ENCODE measurements at places on chromosomes 3 and 15.

- no peak for DNase-seq
Measured at GRCh38 chr3:74200952-74201351, 413.5 kb downstream of the CNTN3 start.

DNA sequence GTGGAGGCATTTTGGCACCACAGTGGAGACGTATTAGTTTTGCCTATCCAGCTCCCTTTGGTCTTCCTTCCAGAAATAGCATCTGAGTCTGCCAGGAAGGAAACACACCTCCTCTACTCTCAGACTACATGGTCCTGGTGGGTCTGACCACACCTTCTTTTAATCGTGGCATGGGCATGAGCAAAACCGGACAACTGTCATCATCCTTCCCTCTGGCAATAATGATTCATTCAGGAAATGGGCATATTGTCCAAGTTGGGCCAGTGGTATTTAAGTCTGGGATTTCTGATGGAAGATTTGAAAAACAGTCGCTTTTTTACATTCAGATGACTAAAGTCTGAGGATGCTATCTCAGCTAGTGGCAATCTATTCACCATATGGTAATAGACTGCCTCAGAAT, 601.0 kb upstream of the ADAMTS9 start:
- DNase-seq = no peak

- DNase-seq = no peak
Measured at GRCh38 chr3:156273111-156273694, 152.8 kb downstream of the KCNAB1 start.

DNA sequence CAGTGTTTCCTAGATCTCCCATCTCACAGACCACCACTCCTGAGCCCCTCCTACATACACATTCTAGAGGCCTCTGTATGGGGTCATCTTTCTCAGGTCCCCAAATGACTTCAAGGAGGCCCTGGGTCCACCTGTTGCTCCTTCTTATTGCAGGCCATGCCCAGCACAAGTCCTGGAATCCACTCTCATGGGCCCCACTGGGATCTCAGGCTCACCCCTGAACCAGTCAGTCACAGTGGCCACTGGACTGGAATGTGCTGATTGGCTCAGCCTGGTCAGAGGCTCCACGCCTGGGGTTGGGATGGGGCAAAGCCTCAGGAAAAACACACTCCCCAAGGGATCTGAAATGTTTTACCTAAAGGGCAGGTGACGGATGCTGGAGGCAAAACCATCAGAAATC, 55.7 kb downstream of the SPSB4 start:
- no peak for DNase-seq

DNA sequence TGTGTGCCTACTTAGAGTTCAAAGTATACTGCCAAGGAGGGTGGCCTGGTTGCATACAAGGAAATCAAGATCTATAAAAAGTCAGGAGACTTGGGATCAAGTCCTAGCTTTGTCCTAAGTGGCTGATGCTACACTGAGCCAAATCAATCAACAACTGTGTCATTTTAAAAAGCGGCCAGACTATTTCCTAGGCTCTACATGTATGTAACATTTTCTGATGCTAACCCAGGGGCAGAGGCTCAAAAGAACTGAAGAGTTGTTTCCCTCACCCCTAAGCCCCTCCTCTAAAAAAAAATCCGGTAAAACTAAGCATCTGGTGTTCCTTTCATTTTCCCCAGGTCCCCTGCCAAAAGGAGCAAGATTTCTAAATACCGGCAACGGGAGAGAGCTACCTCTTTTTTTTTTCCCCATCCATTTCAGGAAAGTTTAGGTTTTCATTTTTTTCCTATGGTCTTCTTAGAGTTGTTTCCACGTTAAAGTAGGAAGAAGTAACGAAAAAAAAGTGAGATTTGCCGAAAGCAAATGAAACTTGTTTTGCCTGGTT, 18.8 kb upstream of the CHD2 start:
- DNase-seq = no peak

- DNase-seq = no peak
Measured at GRCh38 chr3:41234823-41235721, 35.8 kb downstream of the CTNNB1 start.

GRCh38 chr3:112092496-112093179, 6.4 kb downstream of the C3orf52 start:
- DNase-seq = no peak

GRCh38 chr3:140467796-140468315, 210.0 kb upstream of the TRIM42 start:
- no peak for DNase-seq

- DNase-seq = peak; percentile 31
Measured at GRCh38 chr15:85485956-85486567, 105.7 kb downstream of the AKAP13 start.

DNA sequence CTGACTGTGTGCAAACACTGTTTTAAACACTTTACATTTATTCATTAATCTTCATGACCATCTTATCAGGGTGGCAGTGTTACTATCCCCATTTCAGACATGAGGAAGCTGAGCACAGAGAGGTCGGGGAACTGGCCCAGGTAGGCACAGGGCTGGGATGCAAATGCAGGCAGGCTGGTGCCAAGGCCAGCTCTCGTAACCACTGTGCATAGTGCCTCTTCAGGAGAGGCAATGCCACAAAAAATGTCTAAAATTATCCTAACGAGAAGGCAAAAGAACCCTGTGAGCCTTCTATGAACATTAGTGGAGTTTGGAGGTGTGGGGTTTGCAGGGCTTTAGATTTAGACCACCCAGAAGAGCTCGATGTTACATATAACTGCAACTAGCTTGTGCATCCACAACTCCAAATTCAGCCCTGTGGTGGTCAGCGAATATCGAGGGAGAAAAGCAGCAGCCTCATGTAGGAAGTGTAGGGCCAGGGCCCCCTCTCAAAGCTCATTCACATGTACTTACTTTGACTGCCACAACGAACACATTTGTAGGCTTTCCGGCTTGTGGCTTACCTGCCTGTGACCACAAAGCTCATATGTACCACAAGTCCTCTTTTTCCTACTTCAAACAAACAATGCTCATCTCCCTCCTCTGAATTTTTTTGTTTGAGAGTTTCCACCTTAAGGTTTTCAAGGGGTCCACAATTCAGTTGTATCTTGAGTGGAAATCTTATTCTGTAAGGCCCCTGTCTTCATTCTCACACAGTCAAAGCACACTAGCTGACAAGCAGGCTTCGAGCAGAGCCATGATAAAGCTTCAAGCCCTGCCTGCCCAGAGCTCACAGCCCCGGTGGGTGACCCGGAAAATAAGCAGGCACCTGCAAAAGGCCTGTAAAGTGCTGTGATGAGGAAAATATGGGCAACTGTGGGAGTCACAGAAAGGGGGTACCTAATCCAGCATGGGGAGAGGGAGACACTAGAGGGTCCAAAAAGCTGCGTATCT, 722.9 kb upstream of the CFAP20DC start:
- DNase-seq = no peak

GRCh38 chr3:149273096-149273751, 51.6 kb upstream of the CP start:
- peak; percentile 48 for DNase-seq

DNA sequence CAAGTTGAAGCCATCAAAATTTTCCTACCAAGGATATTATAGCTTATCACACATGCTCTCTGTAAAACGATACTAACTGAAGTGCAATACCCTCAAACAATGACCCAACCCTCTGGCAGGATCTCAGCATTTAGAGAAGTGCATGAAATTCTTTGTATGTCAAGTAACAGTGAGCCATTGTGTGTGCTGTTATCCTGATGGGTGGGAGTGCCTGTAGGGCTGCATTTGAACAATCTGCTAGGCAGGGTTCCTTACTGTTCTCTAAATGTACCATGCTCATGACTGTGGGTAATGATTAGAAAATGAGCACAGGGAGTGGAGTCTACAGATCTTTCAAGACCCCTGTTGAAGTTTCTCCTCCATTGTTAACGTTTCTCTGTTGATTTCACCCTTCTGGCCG, 398.1 kb downstream of the NSUN3 start:
- DNase-seq = no peak

DNA sequence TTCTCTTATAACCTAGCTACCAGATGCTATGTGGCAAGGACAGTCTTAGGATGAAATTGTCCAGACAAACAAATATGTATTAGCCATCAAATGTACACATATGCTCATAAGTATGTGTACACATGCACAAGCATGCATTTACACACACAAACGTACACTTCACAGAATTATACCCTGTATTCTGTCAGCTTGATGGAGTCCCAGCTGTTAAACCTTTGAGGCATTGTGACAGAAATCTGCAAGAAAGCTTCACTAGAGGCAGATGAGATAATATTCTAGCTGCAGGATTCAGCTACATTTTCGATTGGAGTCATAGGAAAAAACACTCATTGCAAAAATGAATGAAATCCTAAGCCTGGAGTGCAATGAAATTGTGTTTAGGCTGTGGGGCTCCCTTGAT, 110.6 kb downstream of the CHL1 start:
- DNase-seq = no peak

- DNase-seq = no peak
Measured at GRCh38 chr3:135229018-135229495, 434.0 kb downstream of the EPHB1 start.

DNA sequence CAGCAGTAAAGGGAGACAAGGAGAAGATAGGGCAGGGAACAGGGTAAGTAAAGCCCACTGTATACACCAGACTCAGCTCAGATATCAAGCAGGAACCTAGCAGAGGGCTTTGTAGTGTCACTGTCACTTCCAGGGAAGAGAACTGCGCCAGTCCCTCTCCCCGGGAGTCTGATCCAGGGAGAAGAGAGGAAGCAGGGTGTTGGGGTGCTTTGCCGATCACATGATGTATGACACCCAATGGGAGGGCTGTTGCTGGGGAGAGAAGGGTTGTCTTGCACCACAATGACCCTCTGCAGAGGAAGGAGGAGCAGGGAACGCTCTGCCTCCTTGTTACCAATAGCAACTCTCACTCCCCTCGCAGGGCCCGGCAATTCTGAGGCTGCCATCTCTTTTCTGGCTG, 147.2 kb upstream of the SLC2A2 start:
- DNase-seq = no peak

- DNase-seq = no peak
Measured at GRCh38 chr3:72634128-72634527, 214.1 kb downstream of the SHQ1 start.

GRCh38 chr3:166445865-166446264, 608.6 kb upstream of the BCHE start:
- DNase-seq = no peak

GRCh38 chr3:173538410-173538809, 140.9 kb downstream of the NLGN1 start:
- DNase-seq = no peak

- DNase-seq = no peak
Measured at GRCh38 chr3:193960487-193961274, 175.3 kb upstream of the HES1 start.

DNA sequence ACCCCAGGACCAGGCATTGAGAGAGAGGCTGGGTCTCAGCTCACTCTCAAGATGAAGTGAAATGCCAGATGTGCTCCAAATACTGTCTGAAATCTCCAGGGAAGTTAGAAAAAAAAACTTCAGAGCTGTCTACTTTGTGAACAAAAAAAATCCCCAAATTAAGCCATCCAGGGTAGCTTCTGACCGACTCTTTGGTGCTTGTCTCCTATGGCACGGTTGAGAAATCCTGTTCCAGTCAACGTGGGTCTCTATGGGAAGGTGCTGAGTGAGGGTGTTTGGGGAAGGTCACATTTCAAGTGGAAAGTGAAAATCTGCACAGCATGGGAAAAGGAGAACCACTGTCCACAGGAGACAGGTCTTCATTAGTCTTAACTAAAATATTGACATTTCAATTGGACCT, 322.5 kb upstream of the CFAP20DC start:
- DNase-seq = no peak

DNA sequence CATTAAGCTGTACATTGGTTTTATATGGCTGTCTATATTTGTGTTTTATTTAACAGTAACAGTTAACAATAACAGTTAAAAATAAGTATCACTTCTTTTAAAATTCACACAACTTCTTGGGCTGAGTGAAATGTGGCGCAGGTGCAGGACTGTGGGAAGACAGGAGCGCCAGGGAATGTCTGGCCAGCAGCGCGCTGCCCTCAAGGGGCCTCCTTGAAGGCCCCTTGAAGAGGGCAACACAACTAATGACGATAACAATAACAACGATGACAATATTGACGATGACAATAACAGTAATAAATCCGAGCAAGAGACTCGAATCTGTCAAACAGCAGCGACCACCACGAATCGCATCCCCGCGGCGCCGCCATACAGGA, 411 bp upstream of the PPP2R3A start:
- DNase-seq = no peak

GRCh38 chr3:49530701-49531100, 23.6 kb upstream of the BSN start:
- no peak for DNase-seq

GRCh38 chr3:117743993-117744392, 1034.4 kb downstream of the TUSC7 start:
- DNase-seq = no peak

DNA sequence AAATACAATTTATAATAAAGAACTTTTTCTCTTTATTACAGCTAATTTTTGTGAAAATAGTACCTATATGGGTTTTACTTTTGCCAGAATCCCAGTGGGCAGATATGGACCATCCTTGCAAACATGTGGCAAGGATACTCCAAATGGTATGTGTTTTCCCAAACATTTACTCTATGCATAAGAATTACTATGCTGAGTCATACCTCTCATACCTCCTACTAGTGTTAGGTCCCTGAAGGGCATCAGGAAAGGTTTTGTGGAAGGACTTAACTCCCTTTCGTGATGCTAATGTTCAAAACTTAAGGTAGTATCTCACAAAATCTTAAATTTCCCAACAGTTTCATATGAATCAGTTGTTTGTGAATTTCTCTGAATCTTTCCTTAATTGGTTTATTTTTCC, 21.3 kb downstream of the ADGRG7 start:
- DNase-seq = no peak

All from GF-D8 (cell line).